ENCODE measurements at places on chromosomes 12 and 14.

DNA sequence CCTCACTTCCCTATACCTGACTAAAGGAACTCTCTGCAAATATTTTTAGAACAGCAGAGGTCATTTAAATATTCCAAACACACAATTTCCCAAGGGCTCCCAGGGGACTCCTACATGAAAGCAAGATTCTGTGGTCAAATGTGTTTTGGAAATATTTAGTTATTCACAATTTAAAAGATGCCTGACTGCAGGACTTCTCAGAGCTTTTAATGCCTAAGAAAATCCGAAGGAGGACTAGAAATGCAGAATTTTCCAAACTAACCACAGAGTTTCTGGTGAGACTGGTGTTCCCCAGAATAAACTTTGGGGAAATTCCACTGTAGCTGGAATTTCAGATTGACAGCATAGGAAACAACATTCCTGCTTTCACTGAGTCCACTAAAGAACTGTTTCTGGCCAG, 84.8 kb upstream of the MAP1LC3B2 start:
- no peak for DNase-seq

- no peak for DNase-seq
Observed at GRCh38 chr12:108157870-108158459, 28.9 kb downstream of the WSCD2 start.

DNA sequence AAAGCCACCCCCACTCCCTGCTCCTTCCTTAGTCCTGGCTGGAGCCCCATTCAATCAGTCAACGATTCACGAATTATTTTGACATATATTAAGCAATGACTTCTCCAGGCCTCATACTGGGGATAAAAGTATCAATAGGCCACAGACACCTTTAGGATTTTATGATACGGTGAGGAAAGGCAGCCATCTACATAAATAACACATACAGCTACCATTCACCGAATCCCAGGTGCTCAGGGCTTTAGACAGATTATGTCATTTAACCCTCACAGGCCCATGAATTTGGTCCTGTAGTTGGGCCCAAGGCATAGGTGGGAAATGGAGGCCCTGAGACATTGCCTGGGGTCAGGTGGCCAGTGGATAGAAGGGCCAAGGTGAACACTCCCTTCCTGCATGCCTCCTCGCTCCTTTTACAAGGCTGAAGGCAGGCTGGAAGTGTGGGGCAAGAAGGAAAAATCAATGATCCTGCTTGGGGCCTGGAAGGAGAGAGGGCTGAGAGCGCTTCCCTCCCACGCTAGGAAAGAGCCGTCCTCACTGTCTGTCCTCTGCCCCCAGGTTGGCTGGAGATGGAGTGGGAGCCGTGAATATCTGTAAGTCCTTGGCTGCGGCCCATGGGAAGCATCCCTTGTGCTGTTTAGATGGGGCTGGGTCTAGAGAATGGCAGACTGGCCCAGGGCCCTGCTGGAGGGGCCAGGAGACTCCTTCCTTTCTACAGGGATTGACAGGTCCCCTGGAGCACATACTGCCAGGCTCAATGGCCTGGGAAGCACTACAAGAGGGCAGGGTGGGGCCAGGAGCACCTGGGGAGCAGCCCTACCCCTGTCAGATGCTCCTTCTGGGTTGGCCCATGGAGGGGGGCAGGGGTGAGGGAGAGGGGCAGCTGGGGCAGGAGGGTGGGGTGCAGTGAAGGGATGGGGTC, 14.8 kb downstream of the KRT7 start:
- no peak for DNase-seq

DNA sequence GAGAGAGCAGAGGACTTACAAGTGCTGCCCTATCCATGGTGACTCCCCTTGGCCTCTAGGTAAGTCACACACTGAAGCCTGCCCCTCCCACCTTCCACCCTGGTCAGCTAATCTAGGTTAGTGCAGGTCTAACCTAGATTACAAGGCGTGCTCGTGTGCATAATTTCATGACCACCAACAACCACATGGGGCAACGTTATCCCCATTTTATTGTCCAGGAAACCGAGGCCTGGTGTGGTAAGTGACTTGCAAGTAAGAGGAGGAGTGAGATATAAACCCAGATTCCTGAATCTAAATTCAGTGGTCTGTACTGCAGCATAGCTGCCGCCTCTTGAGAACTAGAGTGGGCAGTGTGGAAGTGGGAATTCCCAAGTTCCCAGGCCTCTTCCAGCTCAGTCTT, 171.1 kb downstream of the DAD1 start:
- DNase-seq, result no peak

GRCh38 chr12:25694072-25694471, 141.0 kb upstream of the LMNTD1 start:
- no peak for DNase-seq

GRCh38 chr14:74501135-74501614, 7.6 kb downstream of the ISCA2 start:
- DNase-seq, result no peak

- DNase-seq, result no peak
Observed at GRCh38 chr12:56574210-56574609, 52.6 kb downstream of the RBMS2 start.

GRCh38 chr12:127150028-127150427, 1116.9 kb upstream of the TMEM132C start:
- no peak for DNase-seq

- DNase-seq, result peak; percentile 78
Observed at GRCh38 chr12:54207539-54208294, 18.9 kb upstream of the SMUG1 start.

- no peak for DNase-seq
Observed at GRCh38 chr12:63924781-63925180, 80.3 kb downstream of the SRGAP1 start.

GRCh38 chr12:104730763-104731162, 227.3 kb downstream of the SLC41A2 start:
- DNase-seq, result no peak

DNA sequence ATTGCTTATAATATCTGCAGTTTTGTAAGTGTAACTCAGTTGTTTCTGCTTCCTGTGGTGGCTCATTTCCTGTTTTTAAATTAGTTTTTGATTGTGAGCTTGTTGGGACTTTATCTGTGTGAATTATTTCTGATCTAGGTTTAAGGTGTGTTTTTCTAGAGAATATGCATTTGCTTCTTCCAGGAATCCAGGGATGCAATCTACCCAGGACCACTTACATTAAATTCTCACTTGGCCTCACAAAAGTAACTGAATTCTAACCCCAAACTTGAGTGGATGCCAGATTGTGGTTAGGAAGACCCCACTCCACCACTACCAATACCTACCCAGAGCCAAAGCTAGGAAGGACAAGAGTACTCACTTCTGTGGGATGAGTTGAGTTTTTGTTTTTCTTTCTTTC, 11.9 kb downstream of the STYX start:
- DNase-seq, result peak; percentile 3

DNA sequence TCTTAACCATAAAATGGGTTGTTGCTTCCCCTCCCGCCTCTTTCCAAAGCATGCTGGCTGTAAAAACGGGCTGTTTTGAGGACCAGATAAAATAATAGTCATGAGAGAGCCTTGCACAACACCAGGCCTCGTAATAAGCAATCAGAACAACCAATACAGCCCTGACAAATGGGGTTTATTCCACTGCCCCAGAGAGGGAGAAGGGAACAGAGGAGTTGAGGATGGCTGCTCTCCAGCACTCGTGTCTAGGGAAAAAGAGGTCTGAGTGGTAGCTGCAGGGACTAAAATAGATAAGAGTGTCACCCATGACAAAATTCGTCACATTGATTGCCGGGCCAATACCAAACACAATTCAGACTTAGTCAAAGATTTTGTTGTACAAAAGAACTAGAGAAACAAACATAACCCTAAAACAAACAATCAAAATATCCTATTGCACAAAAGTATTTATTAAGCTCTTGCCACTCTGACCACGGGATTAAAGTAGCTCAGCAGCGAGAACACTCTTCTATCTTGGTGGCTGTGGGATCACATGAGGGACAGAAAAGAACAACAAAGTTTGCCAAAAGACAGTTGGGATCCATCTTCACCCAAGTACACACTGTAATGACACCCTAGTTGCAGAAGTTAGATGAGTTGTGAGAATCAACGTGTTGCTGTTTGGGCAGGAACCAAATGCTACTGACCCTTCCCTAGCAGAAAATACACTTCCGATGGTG, 188.0 kb downstream of the FOXN3 start:
- DNase-seq, result no peak

DNA sequence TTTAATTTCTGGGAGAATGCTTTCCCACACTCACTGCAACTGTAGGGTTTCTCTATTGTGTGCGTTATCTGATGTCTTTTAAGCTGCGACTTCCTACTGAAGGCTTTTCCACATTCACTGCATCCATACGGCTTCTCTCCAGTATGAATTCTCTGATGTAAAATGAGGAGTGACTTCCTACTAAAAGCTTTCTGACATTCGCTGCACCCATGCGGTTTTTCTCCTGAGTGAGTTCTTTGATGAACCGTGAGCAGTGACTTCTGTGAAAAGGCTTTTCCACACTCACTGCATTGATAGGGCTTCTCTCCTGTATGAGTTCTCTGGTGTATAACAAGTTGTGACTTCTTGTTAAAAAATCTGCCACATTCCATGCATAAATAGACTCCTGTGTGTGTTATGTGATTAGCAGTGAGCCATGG, 29.7 kb downstream of the ZNF605 start:
- DNase-seq, result no peak

DNA sequence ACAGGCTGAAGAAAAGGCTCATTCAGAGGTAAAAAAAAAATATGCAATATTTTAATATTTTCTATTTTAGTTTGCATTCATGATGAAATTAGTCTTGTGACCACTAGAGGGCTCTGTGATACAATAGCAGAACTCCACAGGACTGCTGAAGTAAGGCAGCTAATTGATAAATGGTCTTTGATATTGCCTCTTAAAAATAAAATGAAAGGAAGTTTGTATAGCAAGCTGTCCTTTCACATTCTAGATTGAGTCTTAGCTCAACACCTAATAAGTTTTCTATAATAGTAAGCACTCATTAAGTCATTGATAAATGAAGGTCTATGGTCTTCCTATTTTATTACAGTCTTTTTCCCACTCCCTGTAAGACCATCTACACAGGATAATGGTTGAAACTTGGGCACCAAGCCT, 315.7 kb downstream of the NAV3 start:
- DNase-seq, result peak; percentile 14

DNA sequence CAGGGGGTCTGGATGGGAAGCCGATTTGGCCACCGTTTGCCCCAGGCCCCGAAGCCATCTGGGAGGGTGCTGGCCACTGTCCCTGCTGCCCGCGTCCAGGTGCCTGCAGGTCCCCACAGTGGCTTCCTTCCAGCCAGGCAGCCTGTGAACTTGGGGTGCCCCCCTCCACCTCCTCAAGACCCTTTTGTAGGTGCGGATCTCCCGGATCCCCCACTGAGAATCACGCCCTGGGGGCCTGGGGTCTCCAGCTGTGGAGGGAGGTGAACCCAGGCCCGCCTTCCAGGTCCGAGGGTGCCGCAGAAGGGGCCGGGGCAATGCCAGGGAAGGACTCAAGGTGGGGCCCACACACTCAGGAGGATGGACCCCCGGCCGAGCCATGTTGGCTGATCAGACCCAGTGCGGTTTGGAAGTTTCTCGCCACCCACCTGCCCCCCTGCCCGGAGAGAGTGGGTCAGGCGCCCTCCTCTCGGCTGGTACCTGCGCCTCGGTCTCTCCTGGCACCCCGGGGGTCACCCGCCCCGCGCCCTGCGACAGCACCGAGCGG, 1.7 kb downstream of the MMP17 start:
- DNase-seq, result no peak
